ENCODE measurements at places on chromosomes 6 and 20.
A peak's percentile ranks its signal among the peaks of the same experiment; 100 is the strongest.

DNA sequence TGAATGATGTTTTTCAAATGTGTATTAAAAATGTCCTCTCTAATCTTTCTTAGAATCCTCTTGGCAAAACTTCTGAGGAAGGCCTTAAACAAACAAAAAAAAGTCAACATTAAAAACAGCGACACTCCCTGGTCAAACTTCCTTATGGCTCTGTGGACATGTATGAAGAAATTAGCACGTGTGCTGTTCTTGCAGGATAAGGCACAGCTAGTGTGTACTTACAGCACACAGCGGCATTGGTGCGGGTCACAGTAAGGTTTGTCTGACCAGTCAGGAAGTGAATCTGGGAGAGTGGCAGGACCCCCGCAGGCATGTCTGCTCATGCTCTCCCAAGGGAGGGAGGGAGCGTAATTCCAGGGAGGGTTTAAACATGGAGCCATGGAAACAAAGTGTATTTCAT, 38.8 kb downstream of the SLC22A1 start:
- no peak for DNase-seq

- no peak for DNase-seq
Observed at GRCh38 chr20:49237531-49237930, 18.3 kb downstream of the DDX27 start.

- no peak for DNase-seq
Observed at GRCh38 chr6:41642090-41642959, 4.1 kb downstream of the MDFI start.

GRCh38 chr6:34836451-34836850, 44.6 kb downstream of the BLTP3A start:
- no peak for DNase-seq

DNA sequence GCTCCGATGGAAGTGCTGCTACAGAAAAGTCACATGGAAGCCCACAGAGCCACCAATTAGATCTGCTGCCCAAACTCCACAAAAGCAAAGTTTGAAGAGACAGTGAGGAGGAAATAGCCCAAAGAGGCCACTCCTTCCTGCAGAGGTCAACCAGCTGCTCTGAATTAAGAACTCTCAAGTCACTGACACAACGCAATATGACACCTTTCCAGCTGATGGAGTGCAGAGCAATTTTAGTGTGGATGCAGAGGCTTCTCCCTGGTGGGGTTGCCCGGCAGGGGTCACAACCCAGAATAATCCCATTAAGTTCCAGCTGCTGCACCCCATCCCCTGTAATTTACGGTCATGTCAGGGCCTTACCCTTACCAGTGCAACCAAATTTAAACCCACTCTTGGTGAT, 361.9 kb upstream of the JARID2 start:
- DNase-seq, result no peak

DNA sequence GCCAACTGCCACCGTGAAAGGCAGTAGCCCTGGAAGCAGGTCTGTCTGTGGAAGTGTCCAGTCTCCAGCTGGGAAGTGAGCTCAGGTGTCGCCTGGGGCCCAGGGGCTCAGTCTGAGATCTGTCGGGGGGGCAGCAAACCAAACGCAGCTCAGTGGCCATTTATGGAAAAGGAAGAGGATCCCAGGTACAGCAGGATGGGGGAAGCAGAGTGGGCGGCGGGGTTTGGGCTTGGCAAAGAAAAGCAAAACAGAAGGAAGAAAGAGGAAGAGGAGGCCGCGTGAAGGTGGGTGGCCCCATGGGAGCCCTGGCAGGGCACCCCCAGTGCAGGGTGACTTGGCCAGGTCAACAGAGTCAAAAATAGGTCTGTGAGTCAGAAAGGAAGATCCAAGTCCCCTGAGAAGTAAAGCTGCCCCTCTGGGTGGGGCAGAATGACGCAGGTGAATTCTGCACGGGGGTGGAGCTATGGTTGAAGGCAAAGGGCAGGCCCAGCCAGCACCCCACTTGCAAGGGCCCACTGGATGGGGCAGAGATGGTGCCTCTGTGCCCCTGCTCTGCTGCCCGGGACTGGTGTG, 5.3 kb downstream of the PXDC1 start:
- DNase-seq, result no peak

- peak; percentile 6 for DNase-seq
Observed at GRCh38 chr6:11653028-11653583, 115.6 kb downstream of the TMEM170B start.

DNA sequence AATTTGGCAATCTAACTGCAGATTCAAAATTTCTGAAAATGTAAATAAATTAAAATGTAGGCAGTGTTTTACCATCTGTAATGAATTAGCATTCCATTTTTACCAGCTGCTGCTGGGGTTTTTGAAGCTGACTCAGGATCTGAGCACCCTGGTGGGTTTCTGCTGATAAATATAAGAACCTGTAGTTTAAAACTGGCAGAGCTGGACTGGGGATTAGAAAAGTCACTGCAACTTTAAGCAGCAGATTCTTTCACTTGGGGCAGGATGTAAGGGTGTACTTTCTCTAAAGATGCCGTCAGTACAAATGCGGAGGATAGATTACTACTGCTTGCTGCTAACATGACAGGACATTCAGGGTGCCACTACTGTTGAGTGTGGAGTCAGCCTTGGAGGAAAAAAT, 341.8 kb downstream of the CDKAL1 start:
- DNase-seq, result no peak

- DNase-seq, result no peak
Observed at GRCh38 chr6:69861986-69862385, 4.4 kb upstream of the COL19A1 start.

DNA sequence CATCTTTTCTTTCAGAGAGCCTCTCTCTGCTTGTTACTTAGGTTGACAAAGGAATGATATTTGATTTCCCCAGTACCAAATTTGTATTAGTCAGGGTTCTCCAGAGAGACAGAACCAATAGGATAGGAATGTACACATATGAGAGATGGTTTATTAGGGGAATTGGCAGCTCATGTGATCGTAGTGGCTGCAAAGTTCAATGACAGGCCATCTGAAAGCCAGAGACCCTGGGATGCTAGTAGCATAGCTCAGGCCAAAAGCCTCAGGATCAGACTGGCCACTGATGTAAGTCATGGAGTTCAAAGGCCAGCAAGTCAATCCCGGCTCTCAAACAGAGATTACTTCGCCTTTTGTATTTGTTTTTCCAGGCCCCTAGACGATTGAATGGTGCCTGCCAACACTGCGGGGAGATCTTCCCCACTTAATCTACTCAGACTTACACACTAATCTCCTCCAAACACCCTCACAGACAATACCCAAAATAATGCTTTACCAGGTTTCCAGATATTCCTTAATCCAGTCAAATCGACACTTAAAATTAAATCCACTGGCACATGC, 215.5 kb downstream of the ALDH8A1 start:
- DNase-seq, result no peak

DNA sequence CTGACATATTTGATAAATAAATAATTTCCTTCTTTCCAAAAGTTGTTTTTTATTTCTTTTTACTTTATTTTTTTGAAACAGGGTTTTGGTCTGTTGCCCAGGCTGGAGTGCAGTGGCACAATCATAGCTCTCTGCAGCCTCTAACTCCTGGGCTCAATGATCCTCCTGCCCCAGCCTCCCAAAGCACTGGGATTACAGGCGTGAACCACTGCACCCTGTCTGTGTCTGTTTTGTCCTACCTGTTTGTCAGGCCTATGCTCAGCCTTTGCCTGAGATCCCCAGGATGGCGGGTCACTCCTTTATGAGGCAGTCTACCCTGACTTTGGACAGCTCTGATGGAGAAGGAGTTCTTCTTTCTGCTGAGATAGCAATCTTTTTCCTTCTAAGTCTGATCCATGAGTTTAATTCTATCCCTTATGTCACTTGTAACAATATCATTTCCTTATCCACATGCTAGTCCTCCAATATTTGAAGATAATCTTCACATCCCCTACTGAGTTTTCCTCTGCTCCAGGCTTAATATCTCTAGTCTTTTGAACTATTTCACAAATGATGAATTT, 14.4 kb upstream of the SLC16A10 start:
- DNase-seq, result no peak

- DNase-seq, result no peak
Observed at GRCh38 chr6:20644667-20645370, 110.6 kb downstream of the CDKAL1 start.

DNA sequence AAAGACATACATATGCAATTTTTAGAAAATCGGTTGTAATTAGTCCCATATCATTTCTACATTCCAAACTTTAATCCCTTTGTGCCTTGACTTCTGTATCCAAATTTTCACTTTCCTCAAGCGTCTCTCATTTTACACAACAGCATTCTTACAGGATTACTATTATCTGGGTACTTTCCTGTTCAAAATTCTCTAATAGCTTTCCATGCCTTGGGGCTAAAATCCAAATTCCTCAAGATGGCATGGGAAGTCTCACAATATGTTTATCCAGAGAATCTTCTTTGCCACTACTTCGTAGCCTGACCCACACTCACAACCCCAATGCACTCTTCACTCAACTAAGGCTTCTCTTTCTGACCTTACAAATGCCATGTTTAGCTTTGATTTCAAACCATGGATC, 125.0 kb downstream of the TBX18 start:
- no peak for DNase-seq

GRCh38 chr6:151590742-151591141, 96.9 kb downstream of the CCDC170 start:
- no peak for DNase-seq

- no peak for DNase-seq
Observed at GRCh38 chr6:9205645-9206044, 770.3 kb upstream of the SLC35B3 start.

GRCh38 chr6:15427331-15428070, 181.6 kb downstream of the JARID2 start:
- no peak for DNase-seq

DNA sequence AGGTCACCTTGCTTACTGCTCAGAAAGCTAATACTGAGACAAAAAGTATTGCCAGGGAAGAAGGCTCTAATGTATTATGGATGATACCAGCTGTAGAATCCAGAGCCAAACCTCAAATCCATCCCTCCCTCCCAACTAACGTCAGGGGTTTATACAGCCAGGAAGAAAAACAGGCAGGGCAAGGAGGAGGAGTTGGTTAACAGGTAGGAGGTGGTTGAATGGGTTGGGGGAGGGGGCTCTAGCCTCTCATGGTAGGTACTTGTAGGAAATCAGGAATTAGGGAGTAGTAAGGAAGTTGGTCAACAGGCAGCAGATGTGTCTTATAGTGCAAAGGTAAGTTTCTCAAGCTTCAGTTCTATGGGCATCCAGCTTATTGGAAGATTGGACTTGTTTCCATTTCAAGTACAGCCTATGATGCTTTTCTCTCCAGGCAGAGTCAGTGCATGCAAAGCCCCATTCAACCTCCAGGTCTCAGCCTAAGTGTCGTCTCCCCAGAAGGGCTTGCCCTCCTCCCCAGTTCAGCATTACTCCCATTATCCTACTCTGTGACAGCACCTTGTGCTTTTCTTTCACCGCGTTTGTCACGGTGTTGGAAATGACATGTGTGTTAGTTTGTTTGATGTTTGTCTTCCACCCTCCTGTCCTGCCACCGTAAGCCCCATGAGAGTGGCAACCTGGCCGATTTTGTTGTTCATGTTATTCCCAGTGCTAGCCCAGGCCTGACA, 38.1 kb downstream of the PNLDC1 start:
- DNase-seq, result no peak

GRCh38 chr6:32406857-32407256, at the start of gene BTNL2:
Gene BTNL2 (minus strand): TSS chr6:32407181. CDS start chr6:32407123, 58 bp downstream.
- DNase-seq, result no peak

DNA sequence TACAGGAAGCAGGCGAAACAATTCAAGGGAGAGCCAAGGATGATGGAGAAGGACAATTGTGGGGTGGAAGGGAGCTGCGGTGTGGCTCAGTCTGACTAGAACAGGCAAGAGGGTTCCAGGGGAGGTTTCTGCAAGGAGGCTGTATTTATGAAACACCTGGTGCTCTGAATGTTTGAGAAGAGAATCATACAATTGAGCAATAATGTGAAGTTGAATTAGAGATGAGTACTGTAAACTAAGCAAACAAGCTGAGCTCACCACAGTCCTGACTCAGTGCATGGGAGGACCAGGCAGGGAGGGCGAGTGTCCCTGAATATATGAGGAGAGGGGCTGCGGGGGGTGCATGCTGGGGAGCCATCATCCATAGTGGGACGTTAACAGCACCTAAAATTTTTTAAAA, 279.7 kb downstream of the KIF16B start:
- DNase-seq, result no peak

DNA sequence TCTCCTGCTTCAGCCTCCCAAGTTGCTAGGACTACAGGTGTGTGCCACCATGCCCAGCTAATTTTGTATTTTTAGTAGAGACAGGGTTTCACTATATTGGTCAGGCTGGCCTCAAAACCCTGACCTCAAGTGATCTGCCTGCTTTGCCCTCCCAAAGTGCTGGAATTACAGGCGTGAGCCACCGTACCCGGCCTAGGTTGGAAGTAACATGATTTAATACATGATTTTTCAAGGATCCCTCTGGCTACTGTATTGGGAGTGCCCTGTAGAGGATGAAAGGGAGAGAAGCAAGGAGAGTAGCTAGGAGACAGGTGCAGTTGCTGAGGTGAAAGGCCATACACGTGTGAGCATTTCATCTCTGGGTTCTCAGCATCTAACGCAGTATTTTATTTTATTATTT, 2.6 kb upstream of the NCOA3 start:
- no peak for DNase-seq

- no peak for DNase-seq
Observed at GRCh38 chr6:41122373-41122772, 31.8 kb downstream of the TREML1 start.

DNA sequence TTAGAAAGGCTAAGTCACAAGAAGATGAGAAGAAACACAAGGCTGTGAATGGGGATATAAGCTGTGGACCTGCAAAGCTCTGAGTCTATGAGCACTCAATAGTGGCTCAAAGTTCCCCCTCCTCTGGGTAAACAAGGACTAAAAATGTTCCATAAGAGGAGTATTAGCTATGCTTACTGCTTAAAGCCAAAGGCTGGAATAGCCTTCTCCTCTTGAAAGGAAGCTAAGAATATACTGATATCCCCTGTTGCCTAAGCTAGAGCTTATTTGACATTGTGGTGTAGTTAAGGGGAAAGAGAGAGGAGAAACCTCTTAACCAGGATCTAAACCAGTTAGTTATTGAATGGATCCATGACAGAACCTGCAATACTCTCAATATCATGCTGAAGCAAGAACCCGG, 45.8 kb downstream of the NOL7 start:
- DNase-seq, result no peak

- no peak for DNase-seq
Observed at GRCh38 chr6:2523061-2523460, 227.7 kb downstream of the MYLK4 start.

- DNase-seq, result no peak
Observed at GRCh38 chr6:34098045-34098936, 47.6 kb downstream of the GRM4 start.

- no peak for DNase-seq
Observed at GRCh38 chr6:19322691-19323485, 514.3 kb upstream of the ID4 start.

- DNase-seq, result no peak
Observed at GRCh38 chr20:33999025-33999649, 5.4 kb downstream of the RALY start.

DNA sequence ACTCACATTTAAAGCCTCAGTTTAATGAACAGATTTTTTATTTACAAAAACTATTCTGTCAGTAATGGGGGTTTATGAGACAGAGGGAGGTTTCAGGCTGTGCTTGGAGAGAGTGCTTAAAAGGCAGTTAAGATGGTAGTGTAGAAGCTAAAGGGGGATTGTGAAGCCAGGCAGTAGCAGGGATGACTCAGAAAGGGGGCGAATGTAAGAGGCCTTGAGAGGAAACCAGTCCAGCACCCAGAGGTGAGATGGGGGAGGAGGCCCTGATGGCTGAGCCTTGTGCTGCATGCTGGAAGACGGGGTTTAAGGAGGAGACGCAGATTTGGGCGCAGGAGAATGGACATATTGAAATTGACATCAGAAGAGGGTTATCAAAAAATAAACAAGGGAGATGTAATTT, 6.6 kb upstream of the SERPINB9 start:
- DNase-seq, result no peak
